ENCODE measurements at places on chromosomes 5 and 9. TPM values are rescaled to one million over a fixed set of nuclear protein-coding genes. Genes with fewer than 3 reads are reported as not detected.
A peak's percentile ranks its signal among the peaks of the same experiment; 100 is the strongest.

Gene CD274
- 0.62 TPM for polyA plus RNA-seq

Gene CYLC2
- polyA plus RNA-seq: not detected

Gene KIF12
- 174 TPM for polyA plus RNA-seq

Gene FAM219A
- 13.7 TPM for polyA plus RNA-seq

Gene CSF1R
- 16.9 TPM for polyA plus RNA-seq

Gene DMRT2
- polyA plus RNA-seq: 3.5 TPM

Gene MLANA
- polyA plus RNA-seq: 1.3 TPM

Gene ARHGAP26
- polyA plus RNA-seq: 7.9 TPM

GRCh38 chr5:101643794-101644193 lies 652.3 kb downstream of the SLCO4C1 start:
- no peak for DNase-seq

DNA sequence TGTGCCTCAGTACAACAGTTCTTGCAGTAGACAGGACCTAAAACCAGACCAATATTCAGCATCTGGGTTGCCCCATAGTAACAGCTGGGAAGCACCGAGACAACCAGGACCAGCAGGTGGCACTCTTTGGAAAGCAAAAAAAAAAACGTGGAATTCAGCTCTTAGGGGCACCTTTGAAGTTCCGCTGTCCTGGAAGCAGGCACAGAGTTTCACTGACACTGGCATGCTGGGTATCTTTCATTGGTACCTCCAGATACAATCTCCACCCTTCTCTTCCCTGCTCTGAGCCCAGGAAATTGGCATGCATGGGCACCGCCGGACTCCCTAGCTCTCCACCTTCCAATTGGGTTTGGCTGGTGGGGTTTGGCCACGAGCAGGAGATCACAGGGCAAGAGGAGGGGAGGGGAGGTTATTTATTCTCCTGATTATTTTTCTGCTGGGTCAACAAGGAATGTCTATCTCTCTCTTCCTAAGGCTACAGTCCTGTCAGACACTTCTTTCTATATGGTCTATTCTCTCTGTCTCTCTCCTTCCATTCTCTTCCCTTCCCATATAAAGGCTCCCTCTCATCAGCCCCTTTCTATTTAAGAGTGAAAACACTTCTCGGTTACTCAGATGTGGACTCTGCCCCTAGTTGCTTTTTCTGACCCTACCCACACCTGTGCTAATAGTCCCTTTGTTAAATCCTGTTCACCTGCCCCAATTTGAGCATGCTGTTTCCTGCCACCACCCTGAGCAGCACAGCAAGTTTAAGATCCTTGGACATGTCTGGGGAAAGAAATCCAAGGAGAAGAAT lies 1.9 kb upstream of the IDNK start:
- DNase-seq: peak; percentile 43

GRCh38 chr5:119370486-119370885 lies 14.7 kb downstream of the TNFAIP8 start:
- DNase-seq: no peak

- DNase-seq: no peak
Measured at GRCh38 chr9:109117856-109118807, 1.6 kb downstream of the TMEM245 start.

GRCh38 chr5:168312606-168313295 lies 21.3 kb downstream of the WWC1 start:
- no peak for DNase-seq

DNA sequence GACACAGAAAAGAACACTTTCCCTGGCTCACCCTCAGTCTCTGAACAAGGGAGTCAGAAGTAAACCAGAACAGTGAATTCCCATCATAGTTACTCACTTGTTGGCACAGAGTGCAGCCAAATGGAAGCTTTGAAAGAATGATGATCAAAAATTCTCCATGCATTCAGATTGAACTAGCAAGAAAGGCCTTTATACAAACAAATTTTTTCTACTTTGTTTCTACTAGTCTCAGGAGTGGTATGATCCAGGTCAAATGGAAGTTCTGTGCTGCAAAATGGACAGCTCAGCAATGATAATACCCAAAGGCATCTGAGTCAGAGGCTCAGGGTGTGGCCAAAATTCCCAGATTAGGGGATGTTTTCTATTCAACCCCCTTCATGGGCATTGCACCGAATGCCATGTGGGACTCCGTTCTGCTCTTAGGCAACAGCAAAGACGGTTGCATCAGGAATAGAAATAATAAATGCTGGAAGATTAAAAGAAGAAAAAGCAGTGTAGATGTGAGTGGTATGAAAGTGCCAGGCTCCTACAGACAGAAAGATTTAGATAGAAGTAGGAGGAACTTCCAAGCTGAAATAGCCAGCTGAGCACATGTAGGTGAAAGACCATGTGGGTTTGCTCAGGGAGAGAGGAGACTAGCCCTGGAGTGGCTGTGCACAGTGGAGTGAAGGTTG lies 24.0 kb upstream of the ASPN start:
- DNase-seq: no peak

DNA sequence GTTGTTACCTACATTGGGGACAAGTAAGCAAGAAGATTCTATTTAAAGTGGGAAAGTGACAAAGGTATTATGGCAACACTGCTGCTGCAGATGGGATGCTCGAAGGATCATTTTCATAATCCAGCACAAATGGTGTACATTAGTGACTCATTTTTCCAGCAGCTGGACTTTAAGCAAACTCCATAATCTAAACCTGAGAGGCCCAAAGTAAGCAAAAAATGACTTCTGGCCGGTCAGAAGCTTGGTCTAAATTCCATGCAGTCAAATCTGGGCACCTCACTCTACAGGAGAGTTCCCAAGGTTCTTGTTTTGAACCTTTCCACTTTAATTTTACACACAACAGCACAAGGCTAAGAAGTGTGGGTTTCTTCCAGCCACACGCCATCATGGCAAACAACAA lies 43.6 kb upstream of the TRAF1 start:
- no peak for DNase-seq

DNA sequence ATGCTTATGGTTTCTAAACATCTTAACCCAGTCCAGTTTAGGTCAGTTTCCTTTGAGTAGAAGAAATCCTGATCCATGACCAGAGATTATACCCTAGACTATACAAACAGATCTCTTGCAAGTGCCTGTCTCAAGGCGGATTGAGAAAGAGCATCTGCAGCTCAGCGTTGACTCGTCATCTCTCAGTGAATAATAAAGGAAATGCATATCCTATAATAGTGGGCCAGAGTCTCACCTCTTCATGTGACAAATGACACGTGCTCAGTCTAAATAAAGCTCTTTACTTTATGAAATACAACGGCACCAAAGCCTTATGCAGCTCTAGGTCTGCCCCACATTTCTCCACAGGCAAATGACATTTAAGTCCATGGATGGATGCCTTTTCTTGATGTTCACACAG lies 179.4 kb upstream of the NR3C1 start:
- DNase-seq: no peak

- no peak for DNase-seq
Measured at GRCh38 chr5:5432020-5432707, 9.7 kb downstream of the ICE1 start.

GRCh38 chr5:65010841-65011240 lies 242.1 kb downstream of the CWC27 start:
- no peak for DNase-seq

- no peak for DNase-seq
Measured at GRCh38 chr9:121013911-121014310, 36.2 kb downstream of the C5 start.

- no peak for DNase-seq
Measured at GRCh38 chr5:91423871-91424270, 40.8 kb upstream of the ARRDC3 start.

DNA sequence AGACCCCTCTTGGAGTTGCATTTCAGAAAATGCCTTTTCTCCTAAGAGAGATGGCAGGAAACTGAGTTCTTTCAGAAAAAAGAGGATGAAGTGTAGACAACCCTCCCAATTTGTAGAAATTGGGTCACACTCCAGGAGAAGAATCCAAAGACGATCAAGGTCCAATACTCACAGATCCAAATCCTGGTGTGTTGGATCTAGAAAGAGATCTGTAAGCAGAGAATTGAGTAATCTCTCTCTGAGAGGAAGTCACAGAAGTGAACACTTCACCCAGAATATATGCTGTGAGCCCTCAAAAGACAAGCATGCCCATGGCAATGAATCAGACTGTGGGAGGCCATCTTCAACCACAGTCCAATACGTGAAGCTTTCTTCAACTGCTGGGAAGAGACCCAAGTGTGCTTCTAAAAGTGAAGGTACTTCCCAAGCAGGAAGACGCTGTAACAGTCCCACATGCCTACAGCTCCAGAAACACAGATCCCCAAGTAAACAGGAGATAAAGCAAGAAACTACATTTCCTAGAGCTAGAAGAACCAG lies 182.7 kb downstream of the SMC2 start:
- no peak for DNase-seq

DNA sequence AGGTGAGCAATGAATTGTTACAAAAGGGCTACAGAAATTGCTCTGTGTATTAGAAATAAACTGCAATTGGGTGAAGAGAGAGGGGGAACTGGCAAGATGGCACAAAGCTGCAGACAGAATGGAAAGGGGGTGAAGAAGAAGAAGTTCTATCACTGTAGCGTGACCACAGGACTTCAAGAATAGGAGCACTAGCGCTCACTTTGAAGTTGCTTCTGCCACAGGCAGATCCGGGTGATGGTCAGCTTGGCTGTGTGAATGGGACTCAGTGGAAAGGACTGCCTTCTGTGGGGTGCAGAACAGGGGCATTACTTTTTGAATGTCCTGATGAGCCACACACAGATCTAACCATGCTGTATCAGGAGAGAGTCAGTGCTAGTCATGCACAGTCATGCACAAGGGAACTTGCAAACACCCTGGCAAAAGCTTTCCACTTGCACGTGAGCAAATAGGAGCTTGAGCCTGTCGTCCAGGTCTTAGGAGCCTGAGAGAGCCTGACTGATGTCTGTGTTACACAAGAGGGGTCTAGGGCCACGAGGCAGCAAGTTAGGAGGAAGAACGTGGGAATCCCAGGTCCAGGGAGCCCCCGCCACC lies 16.3 kb downstream of the IL5 start:
- no peak for DNase-seq

DNA sequence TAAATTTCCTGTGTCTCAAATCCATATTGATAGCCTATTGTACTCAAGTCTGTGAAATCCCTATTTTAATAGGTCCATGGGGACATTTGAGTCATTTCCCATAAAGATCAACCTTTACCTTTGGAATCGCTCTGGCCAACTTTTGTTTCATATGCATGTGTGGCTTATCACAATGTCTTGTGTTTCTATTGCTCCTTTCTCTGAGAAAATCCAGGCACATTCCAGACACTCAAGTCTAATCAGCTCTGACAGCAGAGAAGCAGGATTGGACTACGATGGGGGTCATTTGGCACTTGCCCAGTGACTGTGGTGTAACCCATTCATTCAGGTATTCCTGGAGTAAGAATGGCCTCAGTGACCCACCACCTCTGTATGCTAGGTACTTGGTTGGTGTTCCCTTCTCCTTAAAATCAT lies 48.4 kb downstream of the ACTBL2 start:
- DNase-seq: no peak

DNA sequence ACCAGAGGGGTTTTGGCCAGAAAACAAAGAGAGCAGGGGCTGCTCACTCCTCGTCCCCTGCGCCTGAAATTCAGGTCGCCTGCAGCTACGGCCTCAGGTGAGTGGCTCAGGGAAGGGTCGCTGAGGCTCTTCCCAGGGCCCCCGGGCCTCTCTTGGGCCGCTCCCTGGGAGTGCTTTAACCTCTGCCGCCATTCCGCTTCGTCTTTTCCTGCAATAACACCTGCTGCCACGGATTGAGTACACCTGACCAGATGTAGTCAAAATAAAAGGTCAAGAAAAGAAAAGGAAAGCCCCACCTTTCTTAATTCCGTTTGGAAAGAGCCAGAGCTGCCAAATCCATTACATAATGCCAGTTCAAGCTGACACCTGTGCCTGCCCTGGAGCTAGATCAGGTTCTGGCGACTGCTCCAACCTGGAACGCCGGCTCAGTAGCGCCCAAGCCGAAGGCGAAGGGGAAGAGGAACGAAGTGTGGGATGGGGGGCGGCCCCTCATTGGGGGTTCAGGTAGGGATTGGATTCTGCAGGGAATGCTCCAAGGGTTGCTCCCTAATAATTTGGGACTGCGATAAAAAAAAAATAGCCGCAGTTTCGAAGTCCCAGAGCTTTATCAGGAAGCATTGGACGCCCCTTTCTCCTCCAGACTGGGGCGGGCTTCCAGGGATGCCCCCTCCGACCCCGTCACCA lies 193.9 kb downstream of the MEF2C start:
- no peak for DNase-seq

- no peak for DNase-seq
Measured at GRCh38 chr5:93191035-93191817, 389.8 kb downstream of the NR2F1-AS1 start.

DNA sequence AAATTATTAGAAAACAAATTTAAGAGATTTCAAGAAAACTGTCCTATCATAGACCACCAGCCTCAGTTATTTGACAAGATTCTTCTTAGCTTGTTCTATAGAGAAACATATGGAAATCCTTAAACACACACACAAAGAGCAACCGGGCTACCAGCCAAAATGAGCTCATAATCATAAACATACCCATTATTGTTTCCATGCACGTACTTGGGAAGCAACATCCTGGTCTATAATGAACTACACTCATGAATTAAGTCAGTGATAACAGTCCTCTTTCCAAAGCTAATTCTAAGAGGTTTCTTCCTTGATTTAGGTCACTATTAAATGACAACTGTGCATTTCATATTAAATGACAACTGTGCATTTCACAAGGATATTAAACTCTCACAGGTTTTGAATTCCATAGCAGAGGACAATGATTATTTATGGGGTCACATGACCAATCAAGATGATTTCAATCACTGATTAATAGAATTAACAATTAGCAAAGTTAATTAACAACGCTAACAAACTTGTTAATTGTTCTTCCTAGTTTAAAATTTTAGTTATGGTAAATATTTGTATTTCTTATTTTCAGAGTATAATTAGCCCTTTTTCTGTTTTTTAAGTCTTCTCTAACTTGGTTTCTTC lies 77.0 kb downstream of the OXCT1 start:
- no peak for DNase-seq

DNA sequence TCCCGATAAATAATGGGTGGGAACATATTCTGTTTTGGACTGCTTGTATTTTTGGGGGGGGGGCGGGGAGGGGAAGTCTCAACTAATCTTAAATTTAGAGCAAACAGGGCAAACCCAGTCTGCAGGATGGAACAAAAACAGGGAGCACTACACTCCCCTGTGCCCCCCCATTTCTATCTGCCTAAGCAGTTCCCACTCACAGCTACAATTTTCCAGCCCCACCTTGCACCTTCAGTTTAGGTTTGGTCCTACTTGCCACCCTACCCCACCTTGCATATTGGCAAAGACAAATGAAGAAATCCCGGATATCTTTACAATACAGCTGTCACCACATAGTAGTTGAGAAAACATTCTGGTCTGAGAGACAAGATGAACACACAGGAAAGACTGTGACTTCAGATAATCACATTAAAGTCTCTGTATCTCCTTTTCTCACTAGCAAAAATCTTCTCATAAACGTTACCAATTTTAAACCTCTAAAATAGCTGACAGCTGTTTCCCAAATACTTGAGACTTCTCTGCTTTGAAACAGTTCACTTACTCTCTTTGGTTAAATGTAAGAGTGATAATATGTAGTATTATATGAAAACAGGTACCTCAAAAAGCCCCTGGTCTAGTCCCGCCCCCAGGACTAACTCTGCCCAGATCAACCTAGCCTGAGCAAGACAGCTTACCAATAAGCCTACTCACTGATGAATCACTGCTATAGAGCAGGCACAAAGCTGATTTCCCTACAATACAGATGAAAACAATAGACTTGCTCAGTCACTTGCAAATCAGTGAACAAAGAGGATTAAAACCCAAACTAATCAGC lies 5.2 kb upstream of the RAPGEF6 start:
- DNase-seq: no peak

GRCh38 chr5:119395080-119395836 lies 39.4 kb downstream of the TNFAIP8 start:
- DNase-seq: no peak

- no peak for DNase-seq
Measured at GRCh38 chr9:33748633-33749304, 46.6 kb upstream of the PRSS3 start.
